Karpas-422 (cell line): ENCODE measurements at places on chromosomes 16 and 17. TPM values are rescaled to one million over a fixed set of nuclear protein-coding genes. Genes with fewer than 3 reads are reported as not detected.

Gene GCGR
- not detected in 2 replicates for total RNA-seq

Gene NLRC3
- total RNA-seq: 22.4 and 31.5 TPM in 2 replicates

Gene MT4
- not detected in 2 replicates for total RNA-seq

Gene CCL7
- not detected in 2 replicates for total RNA-seq

DNA sequence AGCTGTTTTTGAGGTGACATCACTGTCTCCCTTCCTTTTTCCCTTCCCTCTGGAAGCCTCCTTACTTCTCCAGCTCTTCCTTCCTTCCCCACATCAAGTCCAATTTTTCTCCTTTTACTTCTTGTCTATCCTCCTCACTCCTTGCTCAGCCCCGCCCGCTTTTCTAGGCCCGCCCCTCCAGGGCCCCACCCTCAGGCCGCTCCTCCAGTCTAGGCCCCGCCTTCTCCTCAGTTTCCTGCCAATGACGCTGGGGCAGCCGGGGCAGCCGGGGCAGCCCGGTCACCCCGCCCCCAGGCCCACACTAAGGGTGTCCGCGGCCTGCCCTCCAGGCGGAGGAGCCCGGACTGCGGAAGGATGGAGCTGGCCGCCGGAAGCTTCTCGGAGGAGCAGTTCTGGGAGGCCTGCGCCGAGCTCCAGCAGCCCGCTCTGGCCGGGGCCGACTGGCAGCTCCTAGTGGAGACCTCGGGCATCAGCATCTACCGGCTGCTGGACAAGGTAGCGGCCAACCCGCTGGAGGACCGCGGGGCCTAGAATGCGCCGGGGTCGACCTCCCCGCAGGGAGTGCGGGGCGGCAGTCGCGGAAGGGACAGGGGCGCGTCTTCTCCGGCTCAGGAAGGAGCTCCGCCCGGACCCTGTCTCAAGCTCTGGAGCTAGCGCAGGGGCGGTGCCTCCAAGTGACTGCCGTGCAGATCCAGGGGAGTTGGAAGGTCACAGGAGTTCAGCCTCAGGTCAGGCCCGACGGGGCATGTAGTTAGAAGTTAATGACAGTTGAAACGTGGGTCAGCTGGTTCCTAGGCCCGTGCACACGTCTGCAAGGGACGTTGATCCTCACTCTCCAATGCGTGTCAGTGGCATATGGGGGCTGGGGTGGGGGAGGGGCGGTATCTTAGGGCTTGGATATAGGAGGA lies at the start of gene PCTP:
TSS of gene PCTP (plus strand) at position 302 of the 908 bp plus-strand sequence. CDS start at position 355, 53 bp downstream.
- peak; percentile 94 for DNase-seq

- DNase-seq: no peak
Measured at GRCh38 chr17:43906951-43907424, 348 bp downstream of the MPP2 start.

GRCh38 chr17:48840441-48840840 lies 9.6 kb downstream of the CALCOCO2 start:
- DNase-seq: no peak

DNA sequence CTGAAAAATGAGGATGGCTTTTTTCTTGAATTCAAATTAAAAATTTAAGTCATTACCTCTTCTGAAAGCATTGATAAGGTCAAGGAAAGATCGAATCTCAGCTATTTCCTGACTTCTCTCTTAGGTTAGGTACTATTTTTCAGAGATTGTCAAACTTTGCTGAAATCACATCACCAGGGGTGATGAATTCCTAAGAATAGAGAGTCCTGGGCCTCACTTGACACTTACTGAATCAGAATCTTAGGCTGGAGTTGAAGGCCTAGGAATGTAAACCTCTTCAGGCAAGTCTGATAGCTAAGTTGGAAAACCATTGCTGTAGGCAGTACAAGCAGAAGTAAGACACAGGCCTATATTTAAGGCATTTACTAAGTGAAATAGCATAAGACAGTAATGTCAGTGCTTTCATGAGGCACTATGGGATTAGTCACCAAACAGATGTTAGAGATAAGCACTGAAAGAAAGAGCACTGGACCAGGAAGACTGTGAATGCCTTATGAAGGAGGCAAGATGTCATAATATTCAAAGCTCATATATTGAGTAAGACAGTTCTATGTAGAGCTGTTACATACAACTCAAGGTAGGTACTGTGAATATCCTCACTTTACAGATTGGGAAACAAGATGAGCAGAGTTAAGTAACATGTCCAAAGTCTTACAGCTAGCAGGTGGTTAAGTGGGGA lies 21.5 kb downstream of the DCAF7 start:
- no peak for DNase-seq

DNA sequence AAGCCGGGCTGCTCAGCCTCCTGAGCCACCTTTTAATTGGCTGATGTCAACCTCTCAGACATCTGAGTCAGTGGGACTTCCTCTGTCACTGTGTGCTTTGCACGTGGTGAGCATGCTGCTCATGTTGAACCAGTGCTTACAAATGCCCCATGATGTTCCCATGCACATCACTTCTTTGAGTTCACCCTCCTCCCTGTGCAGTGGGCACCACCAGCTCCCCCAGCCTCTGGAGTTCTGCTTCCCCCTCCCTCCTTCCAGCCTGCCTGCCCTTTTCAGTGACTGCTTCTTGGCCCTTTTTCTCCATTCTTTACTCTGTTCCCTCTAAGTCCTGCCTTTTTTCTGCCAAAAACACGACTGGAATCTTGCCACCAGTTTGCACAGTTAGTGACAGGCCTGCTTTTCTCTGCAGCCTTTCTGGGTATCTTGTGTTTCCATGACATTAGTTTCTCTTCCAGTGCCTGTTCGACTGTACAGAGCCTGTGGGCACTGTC lies 41.6 kb downstream of the USP10 start:
- no peak for DNase-seq

DNA sequence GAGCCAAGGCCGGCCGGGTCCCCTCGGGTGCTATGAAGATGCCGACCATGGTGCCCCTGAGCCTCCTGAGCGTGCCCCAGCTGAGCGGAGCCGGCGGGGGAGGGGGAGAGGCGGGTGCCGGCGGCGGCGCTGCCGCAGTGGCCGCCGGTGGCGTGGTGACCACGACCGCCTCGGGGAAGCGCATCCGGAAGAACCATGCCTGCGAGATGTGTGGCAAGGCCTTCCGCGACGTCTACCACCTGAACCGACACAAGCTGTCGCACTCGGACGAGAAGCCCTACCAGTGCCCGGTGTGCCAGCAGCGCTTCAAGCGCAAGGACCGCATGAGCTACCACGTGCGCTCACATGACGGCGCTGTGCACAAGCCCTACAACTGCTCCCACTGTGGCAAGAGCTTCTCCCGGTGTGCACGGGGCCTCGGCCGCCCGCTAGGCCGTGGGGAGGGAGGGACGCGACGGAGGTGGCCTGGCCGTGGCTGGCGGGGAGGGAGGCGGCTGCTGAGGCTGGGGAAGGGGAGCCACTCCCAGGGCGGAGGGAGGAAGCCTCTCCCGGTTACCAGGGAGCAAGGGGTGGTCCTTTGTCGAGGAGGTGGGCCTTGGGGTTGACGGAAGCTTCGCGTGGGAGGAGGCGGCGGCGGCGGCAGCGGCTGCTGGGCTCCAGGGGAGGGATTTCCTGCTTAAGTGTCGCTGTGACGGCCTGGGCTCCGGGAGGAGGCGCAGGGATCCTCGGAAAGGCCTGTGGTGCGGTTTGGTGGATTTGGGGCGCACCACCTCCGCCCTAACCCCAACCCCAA lies 1.3 kb downstream of the MAZ start:
- DNase-seq: peak; percentile 94

DNA sequence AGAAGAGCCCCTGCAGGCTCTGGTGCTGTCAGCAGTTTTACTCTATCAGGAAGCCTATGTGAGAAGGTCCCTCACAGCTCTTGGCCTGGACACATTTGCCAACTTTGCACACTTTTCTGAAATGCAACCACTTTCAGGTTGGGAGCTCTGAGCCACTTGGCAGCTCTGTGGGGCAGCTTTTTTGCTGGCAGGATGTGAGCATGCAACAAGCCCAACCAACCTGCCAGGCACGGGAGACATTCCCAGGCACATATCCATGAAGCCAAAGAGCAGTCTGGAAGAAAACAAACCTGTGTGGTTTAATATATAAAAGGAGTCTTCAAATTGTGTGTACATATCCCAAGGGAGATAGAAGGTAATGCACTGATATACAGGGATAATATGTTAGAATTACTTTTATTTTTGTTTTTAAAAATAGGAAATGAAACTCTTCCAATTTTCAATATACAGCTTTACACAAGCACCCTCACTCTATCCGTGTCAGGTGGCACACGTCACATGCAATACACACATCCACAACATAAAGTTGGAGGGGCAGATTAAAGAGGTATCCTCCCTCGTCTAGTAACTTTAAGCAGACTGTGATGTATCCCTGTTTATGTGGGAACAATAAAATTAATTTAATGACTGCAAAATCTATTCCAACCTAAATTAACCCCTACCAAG lies 57.4 kb upstream of the COX10 start:
- DNase-seq: no peak

DNA sequence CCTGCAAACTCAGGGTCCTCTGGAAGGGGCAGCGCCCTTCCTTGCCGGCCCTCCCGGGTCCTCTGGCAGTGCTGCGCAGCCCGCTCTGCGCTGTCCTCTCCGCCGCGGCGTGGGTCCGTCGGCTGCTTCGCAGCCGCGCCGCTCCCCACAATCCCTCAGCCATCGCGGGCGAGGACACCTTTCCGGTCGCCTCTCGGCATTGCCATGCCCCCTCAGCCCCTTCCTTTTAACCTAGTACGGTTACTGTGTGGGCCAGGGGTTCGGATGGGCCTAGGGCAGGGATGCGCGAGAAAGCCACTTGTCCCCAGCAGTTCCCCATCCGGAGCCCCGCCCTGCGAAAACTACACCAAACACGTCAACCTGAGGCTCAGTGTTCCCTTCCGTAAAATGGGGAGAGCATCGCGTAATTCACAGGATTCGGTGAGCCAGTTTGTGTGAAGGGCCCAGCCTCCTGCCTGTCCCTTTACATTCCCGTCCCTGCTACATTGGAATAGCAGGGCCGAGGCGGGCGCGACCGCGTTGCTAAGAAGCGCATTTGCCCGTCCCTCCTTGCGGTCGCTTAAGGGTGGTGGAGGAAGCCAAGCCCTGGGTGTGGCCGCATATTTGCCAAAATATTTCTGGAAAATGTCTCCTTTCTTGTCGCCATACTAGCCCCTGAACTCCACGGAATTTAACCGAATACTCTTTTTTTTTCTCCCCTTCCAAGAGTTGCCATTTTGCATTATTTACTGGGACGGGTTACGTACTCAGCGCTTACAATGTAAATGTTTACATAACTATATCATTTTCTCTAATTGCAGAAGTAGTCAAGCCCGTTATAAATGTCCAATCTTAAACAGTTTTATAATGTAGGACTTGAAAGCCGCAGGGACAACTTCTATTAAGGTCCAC lies 13.2 kb downstream of the COPZ2 start:
- DNase-seq: peak; percentile 78

GRCh38 chr17:13597723-13598347 lies 3.9 kb downstream of the HS3ST3A1 start:
- DNase-seq: peak; percentile 74

GRCh38 chr16:49332589-49333258 lies 40.9 kb upstream of the C16orf78 start:
- no peak for DNase-seq

GRCh38 chr17:58541249-58541648 lies 26.8 kb upstream of the MTMR4 start:
- DNase-seq: peak; percentile 75

DNA sequence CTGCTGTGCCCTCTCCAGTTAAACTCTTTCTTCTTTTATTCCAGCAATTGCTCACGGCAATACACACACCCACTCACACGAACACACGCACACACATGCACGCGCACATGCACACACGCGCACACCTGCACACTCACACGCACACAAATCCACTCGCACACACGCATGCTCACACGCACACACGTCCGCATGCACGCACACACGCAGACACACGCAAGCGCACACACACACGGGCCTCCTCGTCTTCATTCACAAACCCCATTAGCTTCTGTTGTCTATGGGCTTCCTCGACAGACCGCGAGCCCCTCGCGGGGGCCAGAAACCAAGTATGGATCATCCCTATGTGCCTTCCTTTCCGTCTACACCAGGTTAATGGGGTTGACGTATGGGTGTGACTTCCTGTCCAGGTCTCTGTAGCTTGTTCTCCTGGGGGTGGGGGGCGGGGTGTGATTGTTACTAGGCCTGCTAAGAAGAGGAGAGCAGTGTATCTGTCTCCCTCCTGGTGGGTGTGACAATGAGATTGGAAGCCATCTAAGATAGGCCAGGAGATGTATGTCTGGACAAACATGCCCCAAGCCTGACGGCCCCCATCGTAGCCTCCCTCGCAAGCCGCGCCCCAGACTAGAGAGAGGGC lies 670 bp upstream of the CTF1 start:
- DNase-seq: peak; percentile 56

DNA sequence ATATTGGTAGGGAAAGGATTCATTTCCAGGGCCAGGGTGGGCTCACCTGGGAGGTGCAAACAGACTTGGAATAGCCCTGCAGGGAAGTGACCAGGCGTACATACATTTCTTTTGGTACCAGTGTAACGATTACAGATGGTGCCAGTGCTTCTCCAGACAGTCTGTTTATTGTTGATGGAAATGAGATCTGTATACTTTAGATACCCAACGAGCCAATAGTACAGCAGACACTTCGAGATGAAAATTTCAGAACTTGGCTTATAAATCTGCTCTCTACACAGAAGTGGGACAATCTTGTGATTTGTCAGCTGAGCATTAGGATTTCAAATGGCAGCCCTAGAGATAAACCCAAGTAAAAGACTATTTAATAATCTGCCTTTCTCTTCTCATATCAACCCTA lies 57.9 kb downstream of the HS3ST2 start:
- DNase-seq: no peak

DNA sequence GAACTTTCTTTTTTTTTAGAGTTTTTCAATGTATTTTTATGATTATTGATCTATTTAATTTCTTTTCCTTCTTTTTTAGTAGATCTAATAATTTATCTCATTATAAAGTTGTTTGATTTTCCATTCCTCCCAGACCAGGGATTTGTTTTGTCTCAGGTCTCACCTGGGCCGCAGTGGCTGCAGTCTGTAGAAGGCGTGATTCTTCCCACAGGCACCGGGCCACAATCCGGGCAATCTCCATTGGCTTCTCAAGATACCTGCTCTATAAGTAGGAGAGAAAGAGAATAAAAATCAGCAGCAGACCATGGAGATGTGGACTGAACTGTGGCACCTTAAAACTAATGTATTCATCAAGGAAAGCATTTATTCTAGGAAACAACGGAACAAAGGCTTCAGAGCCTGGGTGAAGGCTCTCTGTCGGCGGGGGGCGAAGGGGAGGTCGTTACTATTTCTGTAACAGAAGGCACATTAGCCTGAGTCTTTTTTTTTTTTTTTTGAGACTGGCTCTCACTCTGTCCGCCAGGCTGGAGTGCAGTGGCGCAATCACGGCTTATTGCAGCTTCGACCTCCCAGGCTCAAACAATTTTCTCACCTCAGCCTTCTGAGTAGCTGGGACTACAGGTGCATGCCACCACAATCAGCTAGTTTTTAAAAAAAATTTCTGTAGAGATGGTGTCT lies 42.7 kb downstream of the STAT3 start:
- no peak for DNase-seq

- no peak for DNase-seq
Measured at GRCh38 chr16:62545039-62545438, 508.8 kb upstream of the CDH8 start.
